Frontal cortex (tissue), 4 donors: ENCODE measurements at places on chromosomes 11 and 22.

- no peak for DNase-seq
These were observed 35.0 kb downstream of the INTS4 start for GRCh38 chr11:77959434-77959833.

DNA sequence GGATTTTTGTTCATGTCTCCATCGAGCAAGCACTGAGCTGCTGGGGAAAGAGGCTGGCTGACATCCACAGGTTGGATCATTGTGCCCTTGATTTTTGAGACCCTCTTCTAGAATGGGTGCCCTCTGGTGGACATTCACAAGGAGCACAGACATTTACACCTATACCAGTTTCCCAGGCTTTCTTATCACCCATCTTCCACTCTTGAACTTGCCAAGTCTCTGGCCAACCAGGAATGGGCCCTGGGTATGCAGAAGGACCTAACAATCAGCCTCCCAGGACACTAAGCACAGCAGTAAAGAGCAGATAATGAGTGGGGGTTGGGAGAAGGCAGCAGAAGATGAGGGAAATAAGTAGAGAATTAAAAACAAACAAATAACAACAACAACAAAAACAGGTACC, 5.7 kb upstream of the INTS4 start:
- DNase-seq = no peak

DNA sequence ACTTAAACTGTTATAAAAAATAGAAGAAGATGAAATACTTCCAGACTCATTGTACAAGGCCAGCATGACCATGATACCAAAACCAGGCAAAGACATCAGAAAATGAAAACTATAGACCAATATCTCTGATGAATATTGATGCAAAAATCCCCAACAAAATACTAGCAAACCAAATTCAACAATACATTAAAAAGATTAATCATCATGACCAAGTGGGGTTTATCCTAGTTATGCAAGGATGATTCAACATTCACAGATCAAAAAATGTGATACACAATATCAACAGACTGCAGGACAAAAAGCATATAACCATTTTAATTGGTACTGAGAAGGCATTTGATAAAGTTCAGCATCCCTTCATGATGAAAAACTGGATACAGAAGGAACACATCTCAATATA, 824.5 kb upstream of the RAG2 start:
- no peak for DNase-seq

GRCh38 chr11:102220728-102221467, 96.4 kb upstream of the BIRC3 start:
- no peak for DNase-seq

DNA sequence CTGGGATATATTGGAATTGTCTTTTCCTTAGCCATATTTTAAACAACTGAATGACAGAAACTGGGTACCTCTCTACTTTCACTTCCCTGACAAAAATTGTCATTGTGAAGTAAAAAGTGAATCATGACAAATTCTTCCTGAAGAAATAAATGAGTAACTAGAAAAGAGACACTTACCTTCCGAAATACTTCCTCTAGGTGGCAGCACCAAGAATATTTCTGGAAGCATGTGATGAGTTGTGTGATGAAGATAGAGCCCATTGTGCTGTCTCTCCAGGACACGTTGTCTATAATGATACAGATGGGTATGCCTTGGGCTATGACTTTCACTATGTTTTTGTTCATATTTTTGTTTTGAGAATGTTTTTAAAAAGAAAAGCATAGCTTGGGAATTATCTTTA, 21.5 kb downstream of the CASP4 start:
- DNase-seq = no peak

DNA sequence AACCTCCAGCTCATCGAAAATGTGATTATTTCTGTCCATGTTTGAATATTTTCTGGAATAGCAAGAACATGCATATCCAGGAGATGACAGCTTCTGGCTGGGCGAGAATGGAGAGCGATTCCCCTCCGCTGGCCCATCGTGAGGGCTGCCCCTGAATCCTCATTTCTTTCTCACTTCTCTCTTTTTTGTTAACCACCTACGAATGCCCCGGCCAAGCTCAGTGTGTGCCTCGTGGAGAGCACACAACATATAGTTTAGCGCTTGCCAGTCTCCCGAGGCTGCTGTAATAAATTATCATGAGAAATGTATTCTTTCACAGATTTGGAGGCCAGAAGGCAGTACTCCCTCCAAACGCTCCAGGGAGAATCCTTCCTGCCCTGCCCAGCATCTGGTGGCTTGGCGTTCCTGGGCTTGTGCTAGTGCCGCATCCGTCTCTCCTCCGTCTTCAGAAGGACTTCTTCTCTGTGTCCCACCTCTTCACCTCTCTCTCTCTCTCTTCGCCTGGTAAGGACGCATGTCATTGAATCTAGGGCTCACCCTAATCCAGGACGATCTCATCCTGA, 1306.0 kb downstream of the TBC1D22A start:
- no peak for DNase-seq

DNA sequence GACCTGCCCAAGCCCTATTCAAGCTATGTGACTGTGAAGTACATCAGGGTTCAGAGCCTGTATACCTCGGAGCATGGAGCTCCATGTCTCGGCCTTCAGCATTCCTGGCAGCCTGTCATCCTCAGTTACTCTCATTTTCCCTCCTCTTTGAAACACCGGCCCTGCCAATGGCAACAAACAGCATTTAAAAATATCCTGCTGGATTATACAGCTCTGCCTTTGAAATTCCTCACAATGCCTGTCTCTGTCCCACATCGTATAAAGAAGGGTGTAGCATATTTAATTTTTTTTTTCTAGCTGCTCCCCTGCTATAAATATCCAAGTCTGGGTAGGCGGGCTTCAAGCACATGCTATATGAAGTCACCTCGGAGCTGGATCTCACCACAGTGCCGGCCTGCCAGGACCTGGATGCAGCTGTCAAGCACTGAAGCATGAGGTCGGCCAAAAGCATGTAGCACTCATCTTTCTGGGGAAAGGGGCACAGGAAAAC, 11.8 kb downstream of the ABTB2 start:
- no peak for DNase-seq

DNA sequence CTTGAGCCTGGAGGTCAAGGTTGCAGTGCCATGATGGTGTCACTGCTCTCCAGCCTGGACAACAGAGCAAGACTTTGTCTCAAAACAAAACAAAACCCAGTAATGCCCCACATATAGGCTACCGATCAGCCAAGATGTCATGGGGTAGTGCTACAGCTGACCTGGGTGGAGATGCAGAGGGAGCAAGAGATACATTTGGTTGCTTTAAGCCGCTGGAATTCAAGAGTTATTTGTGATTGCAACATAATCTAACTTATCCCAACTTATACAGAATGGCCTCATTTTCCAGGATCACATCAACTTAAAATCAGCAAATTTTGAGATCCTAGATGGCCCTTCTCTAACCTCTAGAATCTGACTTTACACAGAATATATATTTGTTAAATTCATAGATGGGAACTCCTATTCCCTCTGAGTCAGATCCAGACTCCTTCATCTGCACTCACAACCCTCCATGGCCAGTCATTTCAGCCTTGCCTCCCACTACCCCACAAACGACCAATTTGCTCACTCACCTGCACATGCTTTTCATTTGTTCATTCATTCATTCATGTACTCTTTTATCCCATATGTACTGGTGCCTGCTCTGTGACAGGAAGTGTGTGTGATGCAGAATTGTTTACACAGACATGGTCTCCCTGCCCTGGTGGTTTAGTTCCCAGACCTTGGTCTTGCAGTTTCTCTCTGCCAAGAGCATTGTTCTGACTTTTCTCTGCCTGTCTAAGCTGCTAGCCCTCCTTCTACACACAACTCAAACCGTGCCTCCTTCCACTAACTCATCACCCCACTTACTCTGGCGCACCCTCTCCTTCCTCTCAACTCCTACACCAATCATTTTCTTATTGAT, 24.1 kb upstream of the APLNR start:
- DNase-seq = no peak

GRCh38 chr11:114621950-114622809, 26.6 kb upstream of the NXPE4 start:
- DNase-seq = no peak

- no peak for DNase-seq
These were observed 61.8 kb downstream of the ST3GAL4 start for GRCh38 chr11:126417091-126417862.

GRCh38 chr11:128409476-128409875, 177.9 kb downstream of the ETS1 start:
- no peak for DNase-seq

DNA sequence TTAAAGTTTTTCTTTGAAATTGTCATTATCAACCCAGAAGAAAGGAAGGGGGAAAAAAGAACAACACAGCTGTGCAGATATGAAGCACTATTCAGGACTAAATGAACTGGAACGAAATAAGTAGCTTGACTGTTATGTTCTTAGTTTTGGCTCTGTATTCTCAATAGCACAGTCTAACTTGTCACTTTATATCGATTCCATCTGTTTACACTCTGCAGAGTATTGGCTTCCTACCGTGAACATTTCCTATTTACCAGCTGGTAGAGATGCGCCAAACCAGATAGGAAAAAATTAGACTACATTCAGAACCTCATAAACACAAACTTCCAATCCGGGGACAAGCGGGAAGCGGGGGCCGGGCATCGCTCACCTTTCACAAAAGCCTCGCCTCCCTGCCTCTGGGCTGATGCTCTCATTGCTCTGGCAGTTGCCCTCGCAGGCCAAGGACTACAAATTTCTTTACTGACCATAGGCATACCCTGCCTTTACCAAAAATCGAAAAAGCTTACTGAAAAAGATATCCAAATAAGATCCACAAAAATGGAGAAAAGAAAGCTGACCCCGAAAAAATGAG, 66.2 kb downstream of the EFCAB6 start:
- no peak for DNase-seq

GRCh38 chr22:28741785-28742561, at the start of the genes CHEK2 and HSCB:
Gene CHEK2, minus strand, starts transcription at chr22:28741820. Its CDS starts 7,099 bp downstream, at chr22:28734721.
Gene HSCB, plus strand, starts transcription at chr22:28742039. Its CDS starts 57 bp downstream, at chr22:28742096.
- DNase-seq = peak; percentile 77

GRCh38 chr22:27412866-27413445, 388.6 kb downstream of the MN1 start:
- no peak for DNase-seq

DNA sequence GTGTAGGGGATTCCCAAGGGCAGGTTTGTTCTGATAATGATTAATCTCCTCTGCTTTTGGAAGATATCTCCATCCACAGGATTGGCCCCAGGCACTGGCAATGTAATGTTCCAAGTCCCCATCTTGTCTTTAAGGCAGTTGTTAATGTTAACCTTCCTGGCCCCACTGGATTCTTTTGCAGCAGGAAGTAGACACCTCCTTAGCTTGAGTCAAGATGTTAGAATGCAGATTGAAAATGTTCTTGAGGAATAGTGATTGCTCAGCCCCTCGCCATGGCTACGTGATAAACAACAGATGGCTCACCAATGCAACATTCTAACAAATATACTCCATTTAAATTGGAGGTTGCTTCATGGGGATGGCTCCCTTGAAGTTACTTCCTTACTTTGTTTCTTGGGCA, 7.3 kb downstream of the HEPHL1 start:
- DNase-seq = no peak

- DNase-seq = no peak
These were observed 6.7 kb downstream of the MUC5B start for GRCh38 chr11:1229471-1230120.

GRCh38 chr11:121123496-121124069, 22.5 kb downstream of the TECTA start:
- no peak for DNase-seq

GRCh38 chr11:59918987-59919589, 19.1 kb upstream of the OOSP1 start:
- no peak for DNase-seq

GRCh38 chr22:37498289-37498909, 12.2 kb upstream of the MFNG start:
- DNase-seq = no peak

- DNase-seq = no peak
These were observed 64.1 kb downstream of the CLPB start for GRCh38 chr11:72370201-72370600.

- DNase-seq = no peak
These were observed 388.1 kb upstream of the CCDC90B start for GRCh38 chr11:83674102-83674896.

DNA sequence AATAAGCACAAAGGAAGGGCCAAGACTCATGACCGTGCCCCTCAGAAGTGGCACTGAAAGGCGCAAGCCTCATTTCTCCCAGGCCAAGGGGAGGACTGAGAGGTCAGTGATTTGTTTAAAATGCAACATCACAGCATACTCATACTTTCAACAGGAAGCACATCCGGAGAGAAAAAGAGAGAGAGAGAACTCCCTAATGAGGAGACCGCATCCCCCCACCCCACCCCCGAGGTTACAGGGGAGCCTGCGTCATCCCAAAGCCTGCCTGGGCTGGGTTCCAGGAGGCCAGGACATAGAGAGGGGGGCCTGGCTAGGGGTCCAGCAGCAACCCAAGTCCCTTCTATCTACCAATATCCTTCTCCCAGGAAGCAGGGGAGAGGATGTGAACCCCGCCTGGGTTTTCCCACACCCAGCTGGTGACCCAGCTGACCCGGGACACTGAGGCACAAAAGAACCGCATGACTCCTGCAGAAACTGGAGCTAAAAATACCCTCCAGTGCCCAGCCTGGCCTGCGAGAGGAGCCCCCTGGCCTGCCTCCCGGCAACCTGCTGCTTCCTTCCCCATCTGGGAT, 3.8 kb downstream of the CSNK1E start:
- no peak for DNase-seq

- DNase-seq = no peak
These were observed 8.7 kb upstream of the C1QTNF6 start for GRCh38 chr22:37196539-37197450.

DNA sequence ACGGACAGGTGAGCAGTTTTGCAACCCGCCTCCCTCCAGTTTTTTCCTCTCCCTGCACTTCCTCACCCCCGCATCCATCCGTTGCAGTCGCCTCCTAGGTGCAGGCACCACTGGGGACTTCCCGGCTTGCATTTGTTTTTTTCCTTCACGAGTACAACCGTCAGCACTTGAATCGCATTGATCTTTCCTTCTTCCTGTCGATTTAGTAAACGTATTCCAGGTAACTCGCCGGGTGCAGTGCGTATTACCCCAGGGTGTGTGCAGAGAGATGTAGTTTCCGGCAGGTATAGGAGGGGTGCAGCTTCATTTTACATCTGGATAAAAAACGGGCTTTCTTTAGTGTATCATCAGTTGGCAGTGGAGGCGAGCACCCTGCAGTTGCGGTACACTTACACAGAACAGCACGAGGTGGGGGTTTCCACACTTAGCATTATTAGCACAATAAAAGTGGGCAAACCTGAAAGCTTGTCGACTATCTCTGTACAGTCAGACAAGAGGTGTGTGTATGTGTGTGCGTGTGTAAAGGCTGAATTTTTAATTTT, at the start of gene SORL1-AS1:
Gene SORL1-AS1, minus strand, starts transcription at position 359 of the 542 bp plus-strand sequence.
- no peak for DNase-seq

- DNase-seq = no peak
These were observed 39.4 kb downstream of the GNB1L start for GRCh38 chr22:19815093-19815822.

- no peak for DNase-seq
These were observed 258.4 kb downstream of the DYNC2H1 start for GRCh38 chr11:103367650-103368049.

- peak; percentile 40 for DNase-seq
These were observed 13.9 kb downstream of the CSRP3 start for GRCh38 chr11:19187833-19188258.

DNA sequence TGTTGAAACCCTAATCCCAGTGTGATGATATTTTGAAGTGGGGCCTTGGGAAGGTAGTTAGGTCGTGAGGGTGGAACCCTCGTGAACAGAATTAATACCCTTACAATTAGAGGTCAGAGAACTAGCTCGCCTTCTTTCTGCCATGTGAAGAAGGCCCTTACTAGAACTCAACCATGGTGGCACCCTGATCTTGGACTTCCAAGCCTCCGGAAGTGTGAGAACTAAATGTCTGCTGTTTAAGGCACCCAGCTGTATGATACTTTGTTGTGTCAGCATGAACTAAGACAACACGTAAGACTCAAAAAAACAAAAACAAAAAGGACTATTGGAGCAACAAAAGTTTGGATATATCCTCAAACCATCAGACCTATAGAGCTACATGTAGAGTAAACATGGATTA, 52.0 kb downstream of the TMEM123 start:
- no peak for DNase-seq
